SW480 (cell line): ENCODE measurements at places on chromosomes 7 and 10.
A peak's percentile ranks its signal among the peaks of the same experiment; 100 is the strongest.

DNA sequence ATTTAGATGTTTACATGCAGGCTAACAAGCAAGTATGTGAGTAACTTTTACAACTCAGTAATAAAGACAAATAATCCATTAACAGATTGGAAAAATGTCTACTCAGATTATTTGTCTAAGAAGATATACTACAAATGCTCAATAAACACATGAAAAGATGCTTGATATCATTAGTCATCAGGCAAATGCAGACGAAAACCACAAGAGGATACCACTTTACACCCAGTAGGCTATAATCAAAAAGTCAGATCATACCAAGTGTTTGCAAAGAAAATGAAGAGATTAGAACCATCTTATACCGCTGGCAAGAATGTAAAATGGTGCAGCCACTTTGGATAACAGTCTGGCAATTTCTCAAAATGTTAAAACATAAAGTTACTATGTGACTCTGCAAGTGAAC, 84.1 kb downstream of the MALSU1 start:
- DNase-seq: no peak

DNA sequence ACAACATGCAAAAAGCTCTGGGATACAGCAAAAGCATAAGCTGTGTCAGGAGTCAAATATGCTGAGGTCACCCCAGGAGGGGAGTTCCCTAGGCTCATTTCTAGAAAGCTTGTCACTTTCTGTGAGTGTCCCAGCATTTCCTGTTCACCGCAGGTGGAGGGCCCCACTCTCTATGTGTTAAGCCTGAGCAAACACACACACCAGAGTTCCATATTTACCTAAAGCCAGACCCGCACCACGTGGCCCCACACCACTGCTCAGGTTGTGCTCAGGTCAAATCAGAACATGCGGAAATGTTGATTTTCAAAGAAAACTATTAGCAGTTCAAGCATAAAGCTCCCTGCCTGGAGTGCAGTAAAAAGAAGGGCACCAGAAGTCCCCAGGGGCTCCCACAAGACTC, 259.6 kb upstream of the PPP2R2D start:
- DNase-seq: peak; percentile 33

DNA sequence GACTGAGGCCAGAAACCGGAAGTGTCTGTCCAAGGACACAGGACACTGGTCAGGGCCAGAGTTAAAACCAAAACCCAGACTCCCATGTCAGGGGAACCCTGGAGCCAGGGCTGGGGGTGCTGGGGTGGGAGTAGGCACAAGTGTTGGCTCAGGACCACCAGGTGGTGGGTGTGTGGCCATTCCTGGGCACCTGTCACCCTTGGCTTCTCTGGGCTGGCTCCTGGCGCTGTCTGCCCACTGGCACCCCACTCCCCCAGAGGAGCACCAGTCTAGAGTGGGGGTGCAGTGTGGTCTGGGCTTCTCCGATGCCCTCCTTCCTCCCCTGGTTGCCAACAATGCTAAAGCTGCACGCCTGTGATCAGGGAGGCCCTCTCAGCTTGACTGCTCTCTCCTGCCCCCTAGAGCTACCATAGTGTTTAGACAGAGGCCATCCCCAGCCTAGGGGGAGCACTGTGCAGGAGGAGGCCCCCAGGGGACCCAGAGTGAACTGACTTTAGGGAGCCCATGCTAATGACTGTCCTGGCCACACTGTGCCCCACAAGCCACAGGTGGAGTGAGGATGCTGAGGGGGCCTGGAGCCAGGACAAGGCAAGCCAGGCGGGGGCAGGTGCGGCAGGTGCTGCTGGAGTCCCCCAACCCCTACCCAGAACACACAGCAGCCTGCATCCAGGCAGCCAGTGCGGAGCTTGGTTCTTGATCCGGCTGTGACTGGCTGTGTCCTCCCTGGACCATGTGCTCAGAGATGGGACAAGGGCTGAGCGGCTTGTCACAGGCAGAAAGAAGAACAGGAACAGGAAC, 11.0 kb downstream of the RASGEF1A start:
- peak; percentile 17 for DNase-seq

DNA sequence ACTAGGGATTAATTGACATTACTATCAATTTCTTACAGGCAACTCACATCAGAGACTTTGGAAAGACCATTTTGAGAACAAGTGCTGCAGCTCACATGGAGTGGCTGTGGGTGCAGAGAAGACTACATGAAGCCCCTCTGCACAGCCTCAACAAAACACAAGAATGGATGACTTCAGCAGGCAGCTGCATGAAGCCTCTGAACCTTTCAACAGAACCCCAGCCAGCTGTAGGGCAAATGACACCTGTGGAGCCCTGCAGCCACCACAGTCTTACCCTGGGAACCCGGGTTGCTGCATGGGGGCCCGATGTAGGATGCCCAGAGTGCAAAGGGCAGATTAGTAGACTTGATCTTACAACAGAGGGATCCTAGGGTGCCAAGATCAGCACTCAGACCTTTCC, 62.0 kb upstream of the CAMK2B start:
- DNase-seq: no peak

GRCh38 chr10:100662067-100662466, 83.3 kb upstream of the PAX2 start:
- DNase-seq: no peak
